ENCODE measurements at places on chromosomes 11 and 22.

DNA sequence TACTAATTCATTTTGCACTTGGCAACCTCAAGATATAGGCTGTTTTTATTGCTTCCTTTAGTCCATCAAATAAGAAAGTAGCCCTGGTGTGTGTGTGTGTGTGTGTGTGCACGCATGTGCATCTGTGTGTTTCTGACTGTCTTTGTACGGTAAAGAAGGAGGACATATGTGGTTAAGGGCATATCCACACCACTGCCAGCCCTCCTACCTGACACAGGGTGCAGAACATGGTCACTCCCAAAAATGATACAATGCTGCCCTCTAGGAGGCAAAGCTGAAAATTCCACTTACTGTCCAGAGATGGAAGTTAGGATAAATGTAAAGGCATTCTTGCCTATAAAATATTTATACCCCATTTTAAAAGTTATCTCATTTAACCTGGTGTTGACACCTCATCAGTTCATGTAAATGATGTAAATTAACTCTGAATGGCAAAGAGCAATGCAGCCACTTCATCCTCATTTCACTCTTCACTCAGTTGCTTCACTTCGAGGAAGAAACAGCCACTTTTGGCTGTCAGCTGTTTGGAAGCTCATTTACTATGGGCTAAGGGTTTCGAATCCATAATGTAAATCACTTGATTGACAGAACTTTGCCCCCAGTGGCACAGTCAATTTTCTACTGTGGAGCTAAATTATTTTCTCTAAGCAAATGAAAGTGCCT lies 83.1 kb upstream of the MTNR1B start:
- no peak for DNase-seq

DNA sequence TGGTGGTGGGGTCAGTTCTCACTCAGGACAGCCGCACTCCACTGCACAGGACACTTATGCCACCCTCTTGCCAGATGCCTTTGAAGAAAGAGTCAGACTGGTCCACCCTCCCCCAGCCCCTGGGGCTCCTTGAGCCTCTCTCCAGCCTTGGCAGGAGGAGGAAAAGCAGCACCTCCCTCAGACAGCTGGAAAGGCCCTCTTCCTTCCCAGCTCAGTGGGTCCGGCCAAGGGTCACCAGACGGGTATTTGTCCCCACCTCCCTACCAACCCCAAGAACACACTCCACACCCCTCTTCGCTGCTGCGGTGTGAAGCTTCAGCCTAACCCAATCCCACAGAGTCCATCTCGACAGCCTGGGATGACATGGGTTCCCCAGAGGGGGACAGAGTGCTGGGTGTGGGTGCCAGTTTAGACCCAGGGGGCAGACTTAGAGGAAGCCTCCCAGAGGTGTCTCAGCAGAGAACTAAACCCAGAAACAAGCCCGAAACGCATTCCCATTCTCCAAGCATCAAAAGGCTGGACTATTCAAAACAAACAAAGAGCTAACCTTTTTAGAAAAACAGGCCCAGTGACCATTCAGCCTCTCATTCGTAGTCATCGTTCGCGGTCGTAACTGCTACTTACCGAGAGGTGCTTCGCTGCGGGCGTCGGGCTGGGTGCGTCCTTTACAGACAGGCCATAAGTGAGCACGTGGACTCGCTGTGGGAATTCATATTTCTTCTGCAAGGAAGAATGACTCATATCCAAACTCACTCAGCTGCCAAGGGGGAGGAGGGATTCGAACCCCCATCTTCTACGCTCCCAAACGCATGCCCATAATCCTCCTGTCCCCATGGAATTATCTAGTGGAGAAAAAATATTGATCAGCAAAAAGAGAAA lies 57.5 kb upstream of the ANO1 start:
- no peak for DNase-seq

DNA sequence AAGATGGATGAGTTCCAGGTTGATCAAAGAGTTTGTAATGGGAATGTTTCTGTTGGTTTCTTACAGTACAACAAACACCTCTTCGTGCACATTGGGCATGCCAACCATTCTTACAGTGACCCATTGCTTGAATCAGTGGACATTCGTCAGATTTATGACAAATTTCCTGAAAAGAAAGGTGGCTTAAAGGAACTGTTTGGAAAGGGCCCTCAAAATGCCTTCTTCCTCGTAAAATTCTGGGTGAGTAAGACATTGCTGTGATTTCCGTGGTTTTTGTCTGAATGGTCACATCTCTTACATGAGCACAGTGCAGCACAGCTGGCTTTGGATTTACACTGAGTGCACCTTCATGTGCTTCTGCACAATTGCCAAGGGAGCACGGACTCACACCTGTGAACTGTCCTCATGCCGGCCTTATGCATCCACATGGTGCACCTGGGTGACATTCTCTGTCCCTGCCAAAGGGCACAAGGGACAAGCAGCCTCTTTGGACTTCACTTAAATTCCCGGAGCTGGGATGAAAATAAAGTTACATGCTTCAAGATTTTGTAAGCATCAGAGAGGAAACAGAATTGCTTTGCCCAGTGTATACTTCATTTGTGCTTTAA lies 107.1 kb upstream of the RASSF10 start:
- DNase-seq: no peak

DNA sequence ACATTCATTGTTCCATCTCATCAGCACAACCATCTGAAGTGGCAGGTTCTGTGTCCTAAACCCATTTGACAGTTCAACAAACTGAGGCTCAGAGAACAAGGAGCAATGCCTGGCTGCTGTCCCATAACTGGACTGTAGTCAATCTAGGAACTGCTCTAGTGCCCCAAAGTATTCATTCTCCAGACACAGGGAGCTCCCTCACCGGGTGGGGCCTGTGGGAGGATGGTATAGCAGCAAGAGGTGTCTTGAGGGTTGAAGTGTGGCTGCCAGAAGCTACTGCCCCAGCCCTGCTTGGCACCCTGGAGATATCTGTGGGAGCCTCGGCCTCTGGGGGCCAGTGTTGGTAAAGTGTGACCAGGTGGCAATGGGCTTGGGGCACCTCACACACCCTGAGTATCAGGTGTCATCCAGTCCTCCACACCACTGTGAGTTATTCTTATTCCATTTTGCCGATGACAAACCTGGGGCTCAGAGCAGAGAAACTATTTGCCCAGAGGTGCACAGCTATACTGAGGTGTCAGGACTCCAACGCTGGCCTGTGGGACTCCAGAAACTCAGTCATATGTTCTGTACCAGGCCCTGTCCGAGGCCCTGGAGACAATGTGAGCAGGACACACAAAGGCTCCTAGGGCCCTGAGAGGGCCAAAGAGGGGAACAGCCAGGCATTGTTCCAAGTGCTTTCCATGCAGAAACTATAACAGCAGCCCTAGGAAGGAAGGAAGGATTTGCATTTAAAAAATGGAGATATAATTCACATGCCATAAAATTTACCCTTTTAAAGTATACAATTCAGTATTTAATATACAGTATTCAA lies 46.0 kb upstream of the KLHL35 start:
- no peak for DNase-seq

DNA sequence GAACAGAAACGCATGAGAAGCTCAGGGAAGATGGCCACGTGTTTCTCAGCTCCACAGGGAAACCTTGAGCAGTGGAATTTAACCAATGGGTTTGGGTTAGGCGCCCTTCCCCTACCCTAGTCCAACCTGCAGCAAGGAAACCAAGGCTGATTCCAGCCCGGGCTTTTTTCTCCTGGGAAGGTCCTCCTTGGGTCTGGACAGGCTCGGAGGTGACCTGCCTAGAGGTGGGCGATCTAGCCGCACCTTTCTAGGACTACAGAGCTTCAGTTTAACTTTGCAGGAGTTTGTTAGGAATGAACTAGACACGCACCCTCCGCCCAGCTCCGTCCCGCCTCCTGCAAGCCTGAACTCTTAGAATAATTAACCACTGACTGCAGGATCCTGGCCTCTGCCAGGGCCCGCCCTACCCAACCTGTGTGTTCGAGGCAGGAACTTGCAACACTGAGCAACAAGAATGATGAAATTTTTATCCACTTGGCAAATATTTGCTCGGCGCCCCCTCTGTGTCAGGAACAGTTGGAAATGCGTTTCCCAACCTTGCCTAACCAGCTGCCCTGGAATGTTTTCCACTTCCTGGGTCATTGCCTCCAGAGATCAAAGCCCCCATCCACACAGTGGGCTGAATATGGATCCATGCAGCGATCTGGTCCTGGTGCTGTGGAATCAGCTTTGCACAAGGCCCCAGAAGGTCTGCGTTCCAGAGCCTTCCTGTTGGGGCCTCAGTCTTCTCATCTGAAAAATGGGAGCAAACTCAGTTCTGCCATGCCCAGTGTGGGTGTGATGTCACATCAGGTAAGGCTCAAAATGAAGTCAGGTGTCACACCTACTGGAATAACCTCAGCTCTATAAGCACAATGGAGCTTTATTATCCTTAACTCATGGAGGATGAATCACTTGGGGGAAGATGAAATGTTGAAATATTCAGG lies 13.3 kb downstream of the MPST start:
- DNase-seq: no peak

Measured in CD4-positive, alpha-beta T cell treated with Interleukin-2 at 100 ng/mL for 4 hours (primary cell).